ENCODE measurements at places on chromosomes 5 and 9. TPM values are rescaled to one million over a fixed set of nuclear protein-coding genes. Genes with fewer than 3 reads are reported as not detected.

- DNase-seq: no peak
Observed at GRCh38 chr5:33336891-33337636, 103.7 kb upstream of the TARS1 start.

The MXD3 gene
- total RNA-seq: 9.1 TPM

DNA sequence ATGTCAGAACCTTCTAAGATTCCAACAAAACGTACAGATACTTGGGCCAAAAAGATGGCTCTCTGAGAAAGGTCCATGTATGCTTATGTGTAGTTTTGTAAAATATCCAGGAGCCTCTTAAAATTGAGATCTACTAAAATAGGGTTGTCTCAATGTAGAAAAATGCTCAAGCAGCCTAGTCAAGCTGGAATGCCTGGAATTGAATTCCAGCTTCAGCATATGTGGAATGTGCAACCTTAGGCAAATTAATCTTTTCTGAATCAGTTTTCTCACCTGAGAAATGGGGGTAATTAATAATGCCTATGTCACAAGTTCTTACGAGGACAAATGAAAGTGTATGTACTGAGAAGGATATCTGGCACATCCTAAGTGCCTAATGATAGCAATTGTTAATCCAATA, 662.4 kb downstream of the DTWD2 start:
- DNase-seq: no peak

DNA sequence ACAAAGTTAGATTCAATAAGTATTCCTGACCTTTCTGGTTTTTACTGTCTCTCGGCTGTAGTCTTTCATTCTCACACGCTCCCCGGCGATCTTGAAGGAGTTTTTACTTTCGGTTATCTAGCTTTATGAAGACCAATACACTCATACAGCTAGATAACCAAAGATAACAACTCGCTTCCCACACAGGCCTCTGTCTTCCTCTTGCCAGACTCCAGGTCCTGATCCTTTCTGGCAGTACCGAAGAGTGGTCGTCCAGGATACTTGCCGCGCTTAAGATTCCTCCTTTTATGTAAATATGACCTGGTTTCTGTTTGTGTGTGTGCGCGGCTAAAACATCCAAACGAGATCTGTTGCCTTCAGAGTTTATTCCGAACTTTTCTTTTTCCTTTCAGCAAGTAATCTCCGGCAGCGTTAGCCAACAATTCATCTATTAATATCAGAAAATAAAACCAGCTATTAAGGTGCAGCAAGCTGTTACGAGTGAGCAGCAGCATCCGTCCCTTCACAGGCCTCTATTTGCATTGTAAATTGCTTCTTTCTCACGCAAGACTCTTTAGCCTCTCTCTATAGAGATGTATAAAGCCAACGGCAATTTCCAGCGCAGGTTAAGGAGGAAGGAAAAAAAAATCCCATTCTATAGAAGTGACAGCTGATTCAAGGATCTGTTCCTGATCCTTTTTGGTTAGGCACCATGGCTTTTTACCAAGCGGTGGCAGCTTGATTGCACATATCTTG, 216.1 kb downstream of the MEF2C start:
- peak; percentile 15 for DNase-seq

DNA sequence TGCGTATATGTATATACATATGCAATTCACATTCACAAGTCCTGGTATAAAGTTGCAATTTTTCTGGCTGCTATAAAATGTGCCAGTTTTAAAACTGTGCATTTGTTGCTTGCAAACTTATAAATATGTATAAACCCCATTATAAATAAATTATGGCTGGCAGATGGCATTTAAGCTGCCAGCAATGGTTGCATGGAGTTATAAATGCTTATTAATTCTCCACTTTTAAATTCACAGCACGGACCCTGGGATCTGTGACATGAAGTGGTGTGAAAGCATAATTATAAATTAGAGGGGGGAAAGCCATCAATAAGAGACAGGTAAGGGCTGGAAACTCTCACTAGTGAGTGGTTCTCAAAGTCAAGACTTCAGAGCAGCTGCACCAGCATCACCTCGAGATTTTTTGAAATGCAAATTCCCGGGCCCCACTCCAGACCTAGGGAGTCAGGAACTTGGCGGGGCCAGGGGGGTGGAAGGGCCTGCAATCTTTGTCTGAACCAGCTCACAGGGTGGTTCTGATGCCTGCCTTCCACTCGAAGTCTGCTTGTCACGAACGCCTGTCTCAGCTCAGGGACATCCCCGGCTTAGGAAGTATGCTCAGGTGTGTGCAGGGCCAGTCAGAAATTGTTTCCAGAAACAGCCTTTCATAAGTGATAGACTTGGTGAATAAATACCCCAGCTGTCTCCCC, 16.9 kb downstream of the S1PR3 start:
- no peak for DNase-seq

The ENTPD2 gene
- total RNA-seq: not detected

The PCDHB16 gene
- total RNA-seq: under 0.01 TPM

GRCh38 chr9:27339661-27340284, 42.8 kb upstream of the EQTN start:
- DNase-seq: no peak

DNA sequence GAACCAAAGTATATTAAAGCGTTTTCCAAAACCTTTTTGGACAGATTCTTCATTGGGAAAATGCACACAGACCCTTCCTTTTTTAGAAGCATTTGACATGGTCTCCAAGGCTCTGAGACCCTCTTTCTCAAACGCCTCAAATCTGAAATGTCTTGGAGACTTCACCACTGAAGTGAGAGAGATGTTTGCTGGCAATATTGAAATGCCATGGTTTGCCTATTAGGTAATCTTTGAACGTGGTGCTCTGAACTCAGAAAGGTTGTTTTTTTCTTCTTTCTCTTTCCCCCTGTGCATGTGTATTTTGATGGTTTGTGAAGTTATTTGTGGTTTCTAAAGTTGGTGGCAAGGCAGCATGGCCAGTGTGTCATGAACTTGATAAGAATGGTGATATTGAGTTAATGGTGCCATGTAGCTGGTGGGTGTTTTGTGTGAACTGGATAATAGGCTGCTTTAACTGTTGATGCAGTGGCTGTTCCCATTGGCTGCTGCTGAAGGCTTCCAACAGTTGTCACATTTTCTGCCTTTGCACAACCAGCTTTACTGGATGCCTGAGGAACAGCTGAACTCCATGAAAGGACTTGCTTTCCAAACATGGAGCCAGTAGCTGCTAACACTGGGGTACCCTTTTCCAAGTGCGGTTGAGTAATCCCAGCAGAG, 1.7 kb downstream of the PALM2AKAP2 start:
- DNase-seq: peak; percentile 21

- DNase-seq: no peak
Observed at GRCh38 chr9:28025186-28025585, 451.9 kb upstream of the C9orf72 start.

The AGXT2 gene
- total RNA-seq: under 0.01 TPM

- no peak for DNase-seq
Observed at GRCh38 chr5:173746047-173746646, 129.7 kb upstream of the BOD1 start.

DNA sequence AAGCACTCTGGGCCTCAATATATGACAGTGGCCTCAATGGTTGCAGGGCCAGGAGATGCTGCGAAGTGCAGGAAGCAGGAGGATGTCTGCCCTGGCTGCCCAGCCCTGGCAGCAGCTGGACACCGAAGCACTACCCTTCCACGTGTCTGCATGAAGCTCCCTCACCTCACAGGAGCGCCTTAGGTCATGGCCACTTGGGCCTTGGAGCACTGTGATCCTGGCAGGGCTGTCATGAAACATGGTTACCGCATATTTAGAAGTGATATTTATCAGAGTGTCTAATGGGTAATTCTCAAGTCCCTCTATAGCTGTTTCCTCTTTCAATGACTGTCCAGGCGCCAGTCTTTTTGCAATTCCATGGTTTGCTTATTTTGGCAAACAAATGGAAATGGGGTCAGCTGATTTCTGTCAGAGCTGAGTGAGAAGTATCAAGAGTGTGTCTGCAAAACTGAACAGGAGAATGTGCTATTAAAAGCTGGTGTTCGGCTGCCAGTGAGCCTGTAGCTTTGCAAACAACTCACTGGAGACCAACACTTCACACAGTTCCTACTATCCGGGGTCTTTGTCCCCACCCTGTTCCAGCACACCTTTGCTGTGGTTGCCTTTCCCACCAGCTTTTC, 285.9 kb downstream of the KIF4B start:
- no peak for DNase-seq

The PPP1R26 gene
- total RNA-seq: 11.7 TPM

The MAP1B gene
- total RNA-seq: 124 TPM

DNA sequence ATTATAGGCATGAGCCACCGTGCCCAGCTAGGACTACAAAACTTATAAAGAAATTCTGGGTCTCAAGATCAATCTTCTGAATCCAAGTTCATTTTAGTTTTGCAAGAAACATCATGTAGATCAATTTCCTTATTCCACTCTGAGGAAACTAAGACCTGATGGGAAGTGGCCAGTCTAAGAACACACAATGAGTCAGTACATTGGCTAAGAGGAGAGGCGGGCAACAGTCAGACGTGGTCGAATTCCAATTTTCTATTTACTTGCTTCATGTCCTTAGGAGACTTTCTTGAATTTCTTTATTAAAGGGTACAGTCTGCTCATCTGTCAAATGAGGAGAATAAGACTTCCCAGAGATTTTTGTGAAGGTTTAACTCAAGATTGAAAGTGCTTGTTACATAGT, 432.1 kb upstream of the BRINP1 start:
- no peak for DNase-seq

- DNase-seq: no peak
Observed at GRCh38 chr5:170297589-170298462, at the start of gene LCP2. Gene LCP2, minus strand, starts transcription at chr5:170297777. Its CDS starts 166 bp downstream, at chr5:170297611.

- DNase-seq: no peak
Observed at GRCh38 chr9:91082731-91083130, 279.0 kb downstream of the AUH start.

DNA sequence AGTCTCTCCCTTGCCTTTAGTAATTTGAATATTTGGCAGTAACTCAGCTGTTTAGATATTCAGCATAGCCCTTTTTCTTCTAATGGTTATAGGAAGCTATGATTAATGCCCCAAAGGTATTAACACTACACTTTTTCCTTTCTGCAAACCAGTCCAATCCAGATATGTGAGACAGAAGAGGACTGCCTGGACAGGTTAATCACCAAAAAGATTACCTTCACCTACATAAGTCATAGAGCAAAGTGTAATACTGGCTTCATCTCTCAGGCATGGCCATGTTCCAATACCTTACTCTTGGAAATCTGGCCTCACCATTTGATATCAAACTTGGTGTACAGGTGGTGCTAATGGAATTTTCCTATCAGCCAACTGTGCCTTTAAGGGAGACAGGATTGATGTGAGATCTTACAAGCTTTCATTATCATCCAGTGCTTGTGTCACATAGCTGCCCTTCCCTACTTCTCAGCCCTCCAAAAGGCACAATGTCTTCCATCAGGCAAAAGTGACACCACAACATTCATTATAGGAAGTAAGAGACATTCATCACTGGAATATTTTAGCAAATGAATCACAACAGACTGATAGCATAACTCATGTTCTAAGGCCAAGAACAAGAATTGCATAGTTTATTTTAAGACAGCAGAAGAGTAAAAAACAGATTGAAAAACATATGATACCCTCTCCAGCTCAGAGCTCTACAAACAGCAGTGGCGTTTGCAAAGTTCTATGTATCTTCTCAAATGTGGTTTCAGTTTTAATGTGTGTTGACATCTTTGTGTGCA, 91.2 kb upstream of the PAM start:
- peak; percentile 30 for DNase-seq

- DNase-seq: no peak
Observed at GRCh38 chr5:122170620-122171019, 41.3 kb downstream of the ZNF474 start.

- DNase-seq: no peak
Observed at GRCh38 chr9:33375238-33375840, 27.0 kb downstream of the AQP7 start.

- DNase-seq: peak; percentile 85
Observed at GRCh38 chr5:68554571-68555279, 339.2 kb downstream of the PIK3R1 start.

DNA sequence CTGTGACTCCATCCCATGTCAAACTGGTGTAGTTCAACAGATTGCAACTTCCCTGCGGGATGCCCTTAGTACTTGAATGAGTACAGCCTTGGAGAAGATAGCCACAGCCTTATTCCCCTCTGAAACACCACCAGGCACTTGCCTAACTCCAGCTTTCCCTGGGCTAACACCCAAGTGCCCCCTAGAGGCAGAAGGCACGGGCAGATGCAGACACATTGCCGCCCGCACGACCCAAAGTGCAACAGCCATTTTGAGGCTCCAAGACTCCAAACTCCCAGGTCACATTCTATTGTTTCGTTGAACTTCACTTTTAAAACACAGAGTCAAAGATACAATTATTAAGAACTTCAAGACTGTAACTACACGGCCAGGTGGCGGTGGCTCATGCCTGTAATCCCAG, 163.6 kb upstream of the CDH6 start:
- DNase-seq: no peak

The IFNK gene
- not detected for total RNA-seq

- no peak for DNase-seq
Observed at GRCh38 chr5:11857391-11857790, 46.9 kb downstream of the CTNND2 start.

The NR6A1 gene
- total RNA-seq: under 0.01 TPM

- DNase-seq: peak; percentile 1
Observed at GRCh38 chr5:15425766-15426165, 74.2 kb upstream of the FBXL7 start.

- no peak for DNase-seq
Observed at GRCh38 chr9:1216532-1216931, 166.4 kb downstream of the DMRT2 start.

DNA sequence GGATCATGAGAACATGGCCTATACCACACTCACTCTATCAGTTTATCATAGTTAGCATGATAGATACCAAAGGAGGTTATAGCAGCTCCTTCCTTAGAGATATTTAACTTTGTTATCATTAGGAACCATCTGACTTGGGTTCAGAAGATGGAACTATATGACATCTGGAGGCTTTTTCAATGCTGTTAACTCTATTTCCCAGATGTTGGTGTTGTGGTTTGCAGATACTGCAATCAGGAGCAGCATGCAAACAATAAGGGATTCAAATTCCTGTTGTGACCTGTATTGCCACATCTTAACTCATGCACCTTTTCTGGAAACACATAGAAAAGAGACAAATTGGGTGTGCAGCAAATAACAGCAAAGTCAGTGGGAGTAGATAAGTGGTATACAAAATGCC, 201.7 kb downstream of the NNT start:
- DNase-seq: peak; percentile 7

GRCh38 chr9:8860925-8861324, 1061.3 kb upstream of the DMAC1 start:
- DNase-seq: no peak

The TLN1 gene
- total RNA-seq: 428 TPM

The CER1 gene
- total RNA-seq: not detected

DNA sequence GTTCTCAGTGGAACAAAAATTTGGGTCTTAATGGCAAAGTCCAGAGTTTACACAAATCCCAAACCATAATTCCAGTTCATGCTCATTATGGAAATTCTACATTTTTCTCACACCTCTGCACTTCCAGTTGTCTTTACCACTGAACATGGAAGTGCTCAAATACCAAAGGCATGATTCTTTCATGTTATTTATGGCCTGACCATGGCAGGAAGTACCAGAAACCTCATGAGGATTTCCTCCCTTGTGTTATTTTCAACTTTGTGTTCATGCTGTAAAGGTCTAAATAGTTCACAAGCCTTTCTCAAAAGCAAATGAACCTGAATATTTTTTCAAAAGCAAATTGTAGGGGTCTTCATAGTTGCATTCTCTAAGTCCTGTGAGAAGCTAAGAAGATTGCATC, 82.0 kb upstream of the ITGA1 start:
- peak; percentile 37 for DNase-seq

- peak; percentile 25 for DNase-seq
Observed at GRCh38 chr5:168947212-168947868, 353.6 kb downstream of the SLIT3 start.

Data from fibroblast of villous mesenchyme (primary cell).